ENCODE measurements at places on chromosomes 16 and 17.

- no peak for DNase-seq
Measured at GRCh38 chr17:13209081-13209480, 191.3 kb upstream of the ELAC2 start.

DNA sequence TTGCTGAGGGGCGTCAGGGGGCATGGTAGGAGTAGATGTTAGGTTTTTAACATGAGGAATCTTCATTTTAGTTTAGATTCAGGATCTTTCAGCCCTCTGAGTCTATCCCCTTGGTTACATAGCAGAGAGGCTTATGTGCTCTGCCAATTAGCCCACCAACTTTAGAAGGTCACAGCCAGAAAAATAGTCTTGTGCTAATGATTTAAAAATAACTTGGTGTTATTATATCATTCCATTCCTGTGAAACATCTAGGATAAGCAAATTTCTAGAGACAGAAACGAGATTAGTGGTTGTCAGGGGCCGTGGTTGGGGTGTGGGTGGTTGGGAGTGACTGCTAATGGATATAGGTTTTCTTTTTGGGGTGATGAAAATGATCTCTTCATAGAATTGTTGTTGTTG lies 183.7 kb downstream of the SNX29 start:
- DNase-seq, result no peak

DNA sequence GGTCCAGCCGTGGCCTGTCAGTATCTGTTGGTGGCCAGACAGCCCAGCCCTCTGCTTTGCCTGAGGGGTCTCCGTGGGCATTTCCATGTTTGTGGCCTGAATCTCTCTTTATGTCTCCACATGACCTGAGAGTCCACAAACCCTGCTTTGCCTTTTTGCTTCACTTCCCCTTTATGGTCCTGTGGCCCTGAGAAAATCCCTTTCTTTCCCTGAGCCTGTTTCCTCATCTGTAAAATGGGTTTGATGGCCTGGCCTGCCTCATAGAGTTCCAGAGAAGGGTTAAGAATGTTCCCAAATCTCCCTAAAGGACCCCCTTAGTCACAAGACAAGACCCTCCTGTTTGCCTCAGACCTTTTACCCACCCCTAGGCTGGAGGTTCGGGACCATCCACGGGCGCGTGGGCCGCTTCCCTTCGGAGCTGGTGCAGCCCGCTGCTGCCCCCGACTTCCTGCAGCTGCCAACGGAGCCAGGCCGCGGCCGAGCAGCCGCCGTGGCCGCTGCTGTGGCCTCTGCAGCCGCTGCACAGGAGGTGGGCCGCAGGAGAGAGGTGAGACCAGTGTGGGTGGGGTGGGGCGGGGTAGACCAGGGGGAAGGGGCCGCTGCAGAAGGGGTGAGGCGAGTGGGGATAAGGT lies 26.2 kb upstream of the ALKBH5 start:
- no peak for DNase-seq

DNA sequence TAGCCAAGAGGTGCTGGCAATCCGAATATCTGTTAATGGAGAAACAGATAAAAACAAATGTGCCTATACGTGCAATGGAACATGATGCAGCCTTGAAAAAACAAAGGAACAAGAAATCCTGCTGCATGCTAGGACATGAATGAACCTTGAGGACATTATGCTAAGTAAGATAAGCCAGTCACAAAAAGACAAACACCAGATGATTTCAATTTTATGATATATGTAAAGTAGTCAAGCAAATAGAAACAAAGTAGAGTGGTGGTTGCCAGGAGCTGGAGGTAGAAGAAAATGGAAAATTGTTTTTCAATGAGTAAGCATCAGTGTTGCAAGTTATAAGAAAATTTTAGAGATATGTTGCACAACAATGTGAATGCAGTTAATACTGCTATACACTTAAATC lies 409.7 kb upstream of the CDH8 start:
- no peak for DNase-seq

DNA sequence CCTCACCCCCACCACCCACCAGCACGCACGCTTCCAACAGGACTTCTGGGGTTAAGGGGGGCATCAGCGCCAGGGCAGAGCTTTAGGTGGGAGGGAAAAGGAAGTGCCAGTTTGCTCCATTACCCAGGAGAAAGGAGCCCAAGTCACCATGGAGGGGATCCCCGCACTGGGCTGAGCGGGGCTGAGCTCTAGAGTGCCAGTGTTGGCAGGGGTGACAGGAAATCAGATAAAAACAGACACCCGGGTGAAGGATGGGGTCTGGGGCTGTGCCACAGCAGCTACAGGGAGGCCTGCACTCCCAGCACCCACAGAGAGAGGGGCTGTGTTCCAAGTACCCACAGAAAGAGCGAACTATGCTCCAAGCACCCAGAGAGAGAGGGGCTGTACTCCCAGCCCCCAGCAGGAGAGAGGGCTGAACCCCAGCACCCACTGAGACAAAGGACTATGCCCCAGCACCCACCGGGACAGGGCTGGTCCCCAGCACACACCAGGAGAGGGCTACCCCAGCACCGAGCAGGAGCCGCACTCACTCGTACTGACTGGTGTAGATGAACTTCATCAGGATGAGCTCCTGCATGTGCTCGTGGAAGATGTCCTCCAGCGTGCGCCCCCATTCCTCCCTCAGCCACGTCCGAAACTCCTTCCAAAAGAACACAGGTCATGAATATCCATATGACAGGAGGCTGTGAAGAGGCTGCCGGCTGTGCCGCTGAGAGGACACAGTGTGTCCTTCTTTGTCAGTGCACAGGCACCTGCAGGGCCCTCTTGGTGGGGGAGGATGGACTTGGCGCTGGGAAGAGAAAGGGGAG lies 18.6 kb upstream of the C16orf95 start:
- DNase-seq, result no peak

DNA sequence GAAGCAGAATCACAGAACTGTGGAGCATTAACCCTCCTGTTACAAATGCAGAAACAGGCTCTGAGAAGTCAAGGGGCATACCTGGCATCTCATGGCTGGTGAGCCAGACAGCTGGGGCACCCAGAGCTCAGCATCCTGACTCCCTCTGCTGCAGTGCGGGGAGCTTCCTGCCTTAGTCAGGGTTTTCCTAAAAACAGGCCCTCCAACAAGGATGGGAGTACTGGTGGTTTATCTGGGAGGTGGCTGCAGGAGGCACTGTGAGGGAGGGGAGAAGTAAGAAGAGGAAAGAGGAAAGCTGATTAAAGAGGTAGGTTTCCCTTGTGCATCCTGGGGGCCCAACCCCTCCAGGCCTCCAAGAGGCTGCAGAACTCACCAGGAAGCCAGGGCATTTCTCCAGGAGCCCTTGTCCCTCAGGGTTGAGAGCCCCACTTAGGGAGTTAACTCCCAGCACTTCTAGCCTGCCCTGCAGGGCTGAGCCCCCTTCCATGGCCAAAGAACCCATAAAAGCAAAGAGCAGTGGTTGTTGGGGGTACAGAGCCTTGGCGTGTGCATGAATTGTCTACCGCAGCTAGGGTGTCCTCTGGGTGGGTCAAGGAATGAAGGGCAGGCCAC lies 261.5 kb upstream of the RPL38 start:
- DNase-seq, result no peak

DNA sequence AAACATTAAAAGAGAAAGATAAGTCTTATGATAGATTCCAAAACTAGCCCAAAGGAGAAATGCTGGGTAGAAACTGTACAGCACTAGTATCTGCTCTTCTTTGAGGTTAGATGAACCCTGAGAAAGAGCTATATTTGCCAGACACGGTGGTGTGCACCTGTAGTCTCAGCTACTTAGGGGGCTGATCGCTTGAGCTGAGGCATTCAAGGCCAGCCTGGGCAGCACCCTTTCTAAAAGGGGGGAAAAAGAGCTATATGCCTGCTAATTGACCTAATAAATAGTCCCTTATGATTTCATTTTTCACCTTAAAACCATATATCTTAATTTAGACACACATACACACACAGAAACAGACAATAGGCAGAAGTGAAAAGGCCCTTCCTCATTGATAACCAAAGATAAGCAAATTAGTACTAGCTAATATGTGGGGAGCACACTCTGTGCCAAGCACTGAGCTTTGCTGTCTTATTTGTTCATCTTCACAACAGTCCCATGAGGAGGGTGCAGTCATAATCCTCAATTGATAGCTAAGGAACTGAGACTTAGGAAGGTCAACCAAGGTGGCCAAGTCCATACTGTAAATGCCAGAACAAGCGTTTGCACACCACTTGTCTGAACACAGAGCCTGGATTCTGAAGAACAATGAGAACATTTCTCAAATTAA lies 56.6 kb upstream of the NLK start:
- DNase-seq, result no peak

- no peak for DNase-seq
Measured at GRCh38 chr17:57687642-57688041, 57.5 kb downstream of the CCDC182 start.

DNA sequence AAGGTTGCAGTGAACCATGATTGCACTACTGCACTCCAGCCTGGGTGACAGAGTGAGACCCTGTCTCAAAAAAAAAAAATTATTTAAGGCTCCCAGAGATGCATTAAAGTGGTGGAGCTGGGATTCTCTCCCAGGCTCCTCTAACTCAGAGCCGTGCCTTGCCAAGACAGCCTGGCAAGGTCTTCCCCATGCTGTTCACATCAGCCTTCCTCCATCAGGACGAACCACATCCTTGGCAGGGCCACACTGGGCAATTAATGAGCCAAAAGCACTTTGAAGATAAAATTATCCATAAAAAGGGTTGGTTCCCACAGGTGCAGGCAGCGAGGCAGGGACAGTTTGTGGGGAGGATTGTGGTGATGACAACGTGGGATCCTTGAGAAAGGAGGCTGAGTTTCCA lies 19.8 kb upstream of the BBS2 start:
- no peak for DNase-seq

DNA sequence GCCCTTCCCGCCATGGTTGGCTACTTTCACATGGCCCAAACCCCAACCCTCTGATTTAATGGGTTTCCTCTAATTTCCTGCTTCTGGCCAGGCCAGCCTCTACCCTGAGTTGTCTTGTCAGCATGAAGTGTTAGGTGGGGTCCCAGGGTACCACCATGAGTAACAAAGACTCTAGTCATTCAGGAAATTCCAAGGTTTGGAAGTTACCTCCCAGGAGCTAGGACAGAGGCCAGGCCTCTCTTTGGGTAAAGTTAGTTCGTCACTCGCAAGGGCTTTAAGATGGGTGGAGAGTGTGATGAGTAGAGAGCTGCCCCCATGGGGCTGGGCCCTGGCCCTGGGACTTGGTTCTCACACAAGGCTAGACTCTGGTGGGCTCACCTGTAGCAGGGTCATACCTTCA lies 54.6 kb downstream of the PLD6 start:
- DNase-seq, result no peak

- DNase-seq, result no peak
Measured at GRCh38 chr16:9102943-9103342, 11.5 kb downstream of the HAPSTR1 start.

DNA sequence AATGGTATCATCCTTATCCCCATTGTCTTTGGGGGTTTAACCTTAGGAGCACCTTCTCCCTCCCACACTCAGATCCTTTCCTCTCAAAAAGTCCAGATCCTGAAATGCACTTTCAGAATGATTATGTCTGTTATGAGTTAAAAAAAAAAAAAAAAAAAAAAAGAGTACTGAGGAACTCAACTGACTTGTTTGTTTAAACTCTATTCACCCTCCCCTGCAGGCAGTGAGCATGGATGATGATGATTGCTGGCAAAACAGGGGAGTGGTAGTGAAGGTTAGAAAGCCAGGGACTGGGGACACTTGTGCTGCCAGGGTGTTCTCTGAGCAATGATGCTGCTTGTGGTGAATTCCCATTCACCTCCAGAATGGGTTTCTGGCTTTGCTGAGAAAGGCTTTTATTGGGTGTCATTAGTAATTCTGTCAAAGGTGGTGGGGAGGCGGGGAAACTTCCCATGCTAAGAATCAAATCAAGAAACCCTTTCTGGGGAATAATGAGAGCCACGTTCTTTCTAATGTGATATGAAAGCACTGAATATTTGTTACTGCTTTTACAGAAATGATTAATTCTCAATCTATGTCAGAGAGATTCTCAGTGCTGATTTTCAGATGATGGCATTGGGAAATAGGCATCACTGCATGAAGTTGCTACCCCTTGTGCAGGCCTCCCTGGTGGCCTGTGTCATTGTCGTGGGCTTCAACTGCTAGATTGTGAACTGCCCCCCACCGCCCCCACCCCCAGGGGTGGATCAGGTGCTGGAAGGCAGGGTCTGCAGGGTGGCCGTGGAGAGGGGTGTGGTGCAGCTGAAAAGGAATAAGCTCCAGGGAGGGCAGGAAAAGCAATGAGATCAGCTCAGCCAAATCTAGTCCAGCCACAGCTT lies 14.1 kb downstream of the CCL4 start:
- no peak for DNase-seq

GRCh38 chr16:55284718-55285099 lies 39.3 kb upstream of the IRX6 start:
- no peak for DNase-seq

DNA sequence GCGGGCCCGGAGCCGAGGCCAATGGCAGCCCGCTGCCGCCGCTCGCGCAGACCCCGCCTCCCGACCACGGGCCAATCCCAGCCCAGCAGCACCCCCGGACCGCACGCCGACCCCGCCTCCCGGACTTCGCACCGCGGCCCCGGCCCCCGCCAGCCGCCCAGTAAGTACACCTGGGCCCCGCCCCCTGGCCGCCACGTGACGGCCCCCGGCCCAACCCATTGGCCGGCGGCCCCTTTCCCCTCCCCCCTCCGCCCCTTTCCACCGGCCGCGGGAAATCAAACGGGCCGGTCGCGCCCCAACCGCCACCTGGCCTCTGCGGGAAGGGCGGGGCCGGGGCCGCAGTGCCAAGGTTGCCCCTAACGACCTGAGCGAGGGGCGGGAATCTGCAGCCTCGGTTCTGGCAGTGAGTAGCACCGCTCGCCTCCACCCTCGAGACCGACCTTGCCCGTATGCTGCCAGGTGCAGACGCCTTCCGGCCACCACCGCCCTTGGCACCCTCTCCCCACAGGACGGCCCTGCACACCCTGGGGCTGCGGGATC lies at the start of gene YBX2:
YBX2 (minus strand) TSS at position 26 of the 540 bp plus-strand sequence. CDS start 139 bp downstream, outside the sequence.
- DNase-seq, result peak; percentile 74

- no peak for DNase-seq
Measured at GRCh38 chr17:67258821-67259468, 13.9 kb upstream of the HELZ start.

GRCh38 chr17:53135969-53136368 lies 686.8 kb upstream of the KIF2B start:
- DNase-seq, result no peak

GRCh38 chr16:19210968-19211367 lies 42.9 kb downstream of the SYT17 start:
- no peak for DNase-seq

DNA sequence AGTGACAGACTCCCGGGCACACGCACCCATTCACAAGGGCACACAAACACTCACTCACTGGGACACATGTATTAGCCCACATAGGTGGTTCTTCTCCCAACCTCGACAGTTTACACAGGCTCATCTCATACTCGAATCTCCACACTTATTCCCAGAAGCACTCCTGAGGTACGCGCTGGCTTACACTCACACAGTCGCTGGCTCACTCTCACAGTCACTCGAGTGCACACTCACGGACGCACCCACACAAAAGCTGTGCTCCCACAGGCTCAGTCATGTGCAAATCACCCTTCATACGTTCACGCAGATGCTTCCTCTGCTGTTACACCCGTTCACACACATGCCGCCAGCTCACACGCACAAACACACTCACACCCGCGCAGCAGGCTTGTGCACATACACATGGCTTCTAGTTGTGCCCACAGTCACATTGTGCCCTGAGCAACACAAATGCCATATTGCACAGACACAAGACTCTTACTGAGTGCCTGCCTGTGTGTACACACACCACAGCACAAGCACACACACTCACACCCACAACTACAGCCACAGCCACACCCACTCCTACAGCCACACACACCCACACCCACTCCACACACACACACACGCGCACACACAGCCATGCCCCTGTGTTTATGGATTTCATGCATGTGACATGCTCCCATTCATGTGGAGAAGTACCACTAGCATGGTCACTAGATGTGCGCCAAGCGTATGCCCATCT lies 8.4 kb upstream of the PRR29 start:
- no peak for DNase-seq

GRCh38 chr17:9928601-9929333 lies 23.7 kb upstream of the RCVRN start:
- no peak for DNase-seq

All from activated T-cell treated with anti-CD3 and anti-CD28 coated beads, Interleukin-2, amount 50 U/mL, for 1 hour (primary cell).